ENCODE measurements at places on chromosomes 1 and 21.

DNA sequence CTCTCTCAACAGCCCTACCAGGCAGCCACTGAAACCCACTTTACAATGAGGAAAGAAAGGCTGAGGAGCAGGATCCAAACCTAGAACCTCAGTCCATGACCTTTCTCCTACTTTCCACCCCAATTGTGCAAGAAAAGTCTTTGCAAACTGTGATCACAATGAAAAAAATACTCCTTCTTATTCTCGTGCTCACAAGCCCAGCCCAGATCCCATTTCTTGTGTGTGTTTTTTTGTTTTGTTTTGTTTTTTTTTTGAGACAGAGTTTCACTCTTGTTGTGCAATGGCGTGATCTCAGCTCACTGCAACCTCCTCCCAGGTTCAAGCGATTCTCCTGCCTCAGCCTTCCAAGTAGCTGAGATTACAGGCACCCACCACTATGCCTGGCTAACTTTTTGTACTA is 97.7 kb downstream of the CRYAA start:
- no peak for DNase-seq

GRCh38 chr21:36429947-36430546 is 44.9 kb downstream of the CHAF1B start:
- DNase-seq: peak; percentile 6

- no peak for DNase-seq
These were observed 65.4 kb downstream of the HSPA13 start for GRCh38 chr21:14317507-14317906.

- DNase-seq: no peak
These were observed 317.2 kb upstream of the NFIA start for GRCh38 chr1:60765204-60765603.

DNA sequence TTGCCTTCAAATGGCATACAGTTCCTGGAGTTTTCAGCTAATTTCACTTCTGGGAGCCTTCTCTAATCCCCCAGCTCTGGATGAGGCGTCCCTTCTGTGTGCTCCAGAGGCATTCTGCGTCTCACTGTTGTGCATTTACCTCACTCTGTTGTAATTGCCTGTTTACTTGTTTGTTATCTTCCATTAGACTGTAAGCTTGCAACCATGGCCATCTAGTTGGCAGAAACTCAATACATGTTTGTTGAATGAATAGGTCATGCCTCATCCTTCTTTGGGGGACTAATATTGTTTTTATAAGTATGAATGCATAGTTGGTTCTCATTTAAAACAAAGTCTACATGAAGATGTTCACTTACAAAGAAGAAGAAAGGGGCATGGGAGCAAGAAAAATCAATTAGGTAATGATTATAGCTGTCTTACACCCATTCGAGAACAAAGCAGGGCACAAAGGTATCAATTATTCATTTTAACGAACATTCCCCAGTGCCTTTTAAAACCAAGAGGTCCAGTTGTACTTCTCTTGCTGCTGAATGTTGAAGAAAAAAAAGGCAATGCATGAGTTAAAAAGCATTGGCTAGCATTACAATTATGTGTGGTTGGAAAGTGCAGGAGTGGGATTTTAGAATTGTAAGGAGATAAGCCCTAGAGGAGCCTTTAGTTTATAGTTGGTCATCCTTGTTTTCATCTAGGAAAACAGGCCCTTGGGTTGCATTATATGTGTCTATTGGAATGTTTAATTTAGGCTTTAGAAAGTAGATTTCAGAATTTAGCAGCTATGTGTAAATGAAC is 6.0 kb downstream of the RGL1 start:
- DNase-seq: no peak

GRCh38 chr1:29946057-29946456 is 709.7 kb downstream of the PTPRU start:
- DNase-seq: no peak

DNA sequence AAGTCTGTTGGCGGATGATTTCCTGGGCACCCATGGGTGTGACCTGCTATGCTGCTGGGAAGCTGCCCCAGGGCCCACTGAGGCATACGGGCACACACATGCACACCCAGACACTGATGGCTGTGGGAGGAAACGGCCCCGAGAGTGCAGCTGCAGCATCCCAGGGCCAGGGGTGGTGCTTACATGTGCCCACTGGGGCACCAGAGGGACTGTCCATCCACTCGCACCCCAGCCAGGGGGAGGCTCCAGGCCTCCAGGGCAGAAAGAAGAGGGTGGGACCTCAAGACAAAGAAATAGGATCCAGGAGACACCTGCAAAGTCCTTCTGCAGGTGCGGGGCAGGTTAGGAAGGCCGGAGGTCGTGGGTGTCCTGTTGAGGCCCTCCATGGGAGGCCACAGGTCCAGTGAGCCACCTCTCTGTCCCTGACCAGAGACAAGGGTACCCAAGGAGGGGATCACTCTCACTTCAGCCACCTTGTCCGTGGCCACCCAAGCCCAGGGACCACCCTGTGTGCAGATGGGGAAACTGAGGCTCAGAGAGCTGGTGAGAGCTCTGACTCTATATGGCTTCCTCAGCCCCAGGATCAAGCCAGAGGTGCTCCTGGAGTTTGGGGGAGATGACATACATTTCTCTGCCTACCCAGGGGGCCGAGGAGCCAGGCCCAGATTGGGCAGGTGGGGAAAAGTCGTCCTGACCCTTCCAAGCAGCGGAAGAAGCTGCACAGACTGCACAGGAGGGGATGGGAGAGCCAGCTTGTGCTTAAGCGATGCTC is 57.1 kb downstream of the WNT9A start:
- no peak for DNase-seq

GRCh38 chr21:25870084-25870483 is 135.3 kb downstream of the GABPA start:
- DNase-seq: no peak

GRCh38 chr1:18005238-18005637 is 102.4 kb upstream of the IGSF21 start:
- DNase-seq: no peak

- no peak for DNase-seq
These were observed 16.8 kb downstream of the TAF13 start for GRCh38 chr1:109059026-109059425.

- no peak for DNase-seq
These were observed 576.1 kb upstream of the RGS18 start for GRCh38 chr1:191582169-191582568.

GRCh38 chr1:147575376-147575775 is 34.1 kb downstream of the BCL9 start:
- DNase-seq: no peak

GRCh38 chr1:213443415-213443814 is 392.4 kb downstream of the RPS6KC1 start:
- DNase-seq: no peak

- DNase-seq: no peak
These were observed 19.4 kb upstream of the SLAMF6 start for GRCh38 chr1:160542303-160542945.

- no peak for DNase-seq
These were observed 10.5 kb upstream of the PLCH2 start for GRCh38 chr1:2465371-2466269.

Data from T follicular helper cell (primary cell).